ENCODE measurements at places on chromosomes 16 and 17.

DNA sequence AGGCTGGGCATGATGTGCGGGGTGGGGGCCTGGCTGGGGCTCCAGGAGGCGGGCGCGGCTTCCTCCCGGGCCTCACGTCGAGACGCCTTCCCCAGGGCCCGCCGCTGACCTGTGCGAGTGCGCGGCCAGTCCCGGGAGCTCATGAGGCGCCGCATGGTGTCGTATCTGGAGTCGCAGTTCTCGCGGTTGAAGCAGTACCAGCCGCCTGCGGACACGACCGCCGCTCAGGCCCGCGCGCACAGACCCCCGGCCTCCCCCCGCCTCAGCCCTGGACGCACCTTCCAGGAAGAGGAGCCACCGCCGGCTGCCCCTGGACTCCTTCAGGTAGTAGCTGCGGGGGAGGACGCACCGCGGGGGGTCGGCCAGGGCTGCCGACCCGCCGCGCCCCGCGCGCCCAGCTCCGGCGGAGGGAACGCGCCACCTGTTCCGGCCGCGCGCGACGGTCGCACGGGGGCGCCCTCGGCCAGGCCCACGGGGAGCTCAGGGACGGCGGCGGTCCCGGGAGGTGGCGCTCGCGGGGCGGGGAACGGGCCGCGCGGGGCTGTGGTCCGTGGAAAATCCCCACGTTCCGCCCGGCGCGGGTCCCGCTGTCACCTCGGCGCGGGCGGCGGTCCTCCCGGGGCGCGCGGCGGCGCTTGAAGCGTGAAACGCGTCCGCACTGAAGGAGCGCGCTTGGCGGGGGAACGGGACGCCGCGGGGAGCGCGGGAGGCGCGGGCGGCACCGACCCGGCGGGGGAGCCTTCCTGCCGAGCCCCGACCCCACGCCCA lies 1.4 kb downstream of the NOTUM start:
- no peak for DNase-seq

GRCh38 chr17:69059458-69060175 lies 1.1 kb downstream of the ABCA9 start:
- DNase-seq = no peak

- DNase-seq = no peak
Measured at GRCh38 chr17:13316657-13317056, 285.1 kb downstream of the HS3ST3A1 start.

- no peak for DNase-seq
Measured at GRCh38 chr16:72768591-72768990, 279.3 kb downstream of the ZFHX3 start.

GRCh38 chr17:2705263-2705662 lies 6.3 kb downstream of the CLUH start:
- DNase-seq = peak; percentile 23

DNA sequence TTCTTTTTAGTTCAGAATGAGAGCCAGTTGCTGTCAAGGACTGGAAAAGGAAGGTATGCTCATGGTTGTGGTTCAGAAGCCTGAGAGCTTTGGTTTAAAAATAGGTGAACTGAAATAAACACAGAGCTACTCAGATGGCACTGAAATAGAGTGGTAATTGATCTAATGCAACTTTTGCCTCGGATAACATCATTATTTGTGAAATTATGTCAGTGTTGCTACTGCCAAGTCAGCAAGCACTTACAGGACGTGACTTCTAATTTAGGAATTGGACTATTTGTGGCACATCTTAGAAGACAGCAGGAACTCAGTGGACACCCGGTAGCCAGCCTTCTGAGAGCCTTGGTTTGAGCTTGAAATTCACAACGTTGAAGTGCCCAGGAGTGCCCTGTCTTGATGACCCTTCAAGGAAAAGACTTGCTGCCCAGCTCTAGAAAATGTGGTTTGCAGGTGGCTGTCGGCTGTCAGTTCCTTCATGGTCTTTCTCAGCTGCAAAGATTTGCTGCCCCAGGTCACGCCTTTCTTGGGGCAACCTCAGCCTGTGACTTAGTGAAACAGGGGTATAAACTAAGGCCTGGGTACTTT lies 42.0 kb upstream of the XYLT1 start:
- no peak for DNase-seq

DNA sequence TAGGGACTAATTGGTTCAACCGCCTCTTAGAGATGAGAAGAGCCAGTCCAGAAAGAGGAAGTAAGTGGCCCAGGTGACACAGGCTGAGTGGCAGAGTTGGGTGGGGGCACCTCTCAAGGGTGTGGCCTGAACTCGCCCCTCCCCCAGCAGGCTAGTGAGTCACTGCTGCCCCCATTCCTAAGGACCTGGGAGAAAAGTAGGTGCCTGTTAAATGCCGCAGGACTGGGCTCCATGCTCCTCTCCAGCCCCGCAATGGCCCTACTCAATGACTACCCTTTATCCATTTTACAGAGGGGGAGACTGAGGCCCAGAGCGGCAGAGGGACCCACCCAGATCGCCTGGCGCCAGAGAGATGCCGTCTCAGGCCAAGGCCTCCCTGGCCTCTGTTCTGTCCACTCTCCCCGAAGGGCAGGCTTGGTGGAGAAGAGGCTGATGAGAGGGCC lies 8.1 kb downstream of the TMEM235 start:
- no peak for DNase-seq

GRCh38 chr16:48277158-48277557 lies 29.8 kb upstream of the ABCC11 start:
- no peak for DNase-seq

DNA sequence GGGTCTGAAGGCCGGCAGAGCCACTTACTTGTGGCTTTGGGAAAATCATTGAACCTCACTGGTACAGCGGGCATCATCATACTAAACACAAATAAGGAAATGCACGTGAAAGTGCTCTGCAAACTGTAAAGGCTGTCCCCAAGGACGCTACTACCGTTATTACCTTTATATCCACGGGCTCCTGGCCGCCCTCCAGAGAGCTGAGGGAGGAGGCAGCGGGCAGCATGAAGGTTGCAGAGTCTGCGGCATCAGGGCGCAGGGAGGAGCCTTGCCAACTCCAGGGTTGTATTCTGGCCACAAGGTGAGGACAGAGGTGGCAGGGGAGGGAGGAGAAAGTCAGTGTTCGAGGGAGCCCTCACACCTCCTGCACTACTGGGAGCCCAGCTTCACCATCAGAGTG lies 68.3 kb upstream of the GCSH start:
- DNase-seq = no peak

GRCh38 chr16:78984324-78984723 lies 616.2 kb downstream of the MAF start:
- no peak for DNase-seq

GRCh38 chr16:86225905-86226371 lies 284.4 kb upstream of the FOXF1 start:
- DNase-seq = no peak

DNA sequence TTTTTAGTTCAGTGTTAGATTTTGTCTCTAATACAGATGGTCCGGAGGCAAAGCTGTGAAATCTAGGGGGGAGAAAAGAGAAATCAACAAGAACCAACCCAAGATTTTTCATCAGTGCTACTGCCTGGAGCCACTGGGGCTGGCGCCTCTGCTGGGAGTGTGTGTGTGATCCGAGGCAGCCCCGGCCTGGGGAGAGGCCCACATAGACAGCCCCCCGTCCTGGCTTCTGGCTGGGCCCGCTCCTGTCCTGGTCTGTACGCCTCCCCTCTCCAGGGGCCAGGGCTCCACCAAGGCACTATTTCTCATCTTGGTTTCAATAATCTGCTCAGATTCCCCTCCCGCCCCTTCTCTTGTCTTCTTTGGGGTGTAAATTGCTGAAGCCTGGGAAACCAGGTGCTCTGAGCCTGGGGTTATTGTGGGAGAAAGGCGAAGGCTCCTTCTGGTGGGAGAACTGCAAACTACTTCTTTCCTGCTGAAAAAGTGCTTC lies 7.8 kb downstream of the BAHCC1 start:
- no peak for DNase-seq

DNA sequence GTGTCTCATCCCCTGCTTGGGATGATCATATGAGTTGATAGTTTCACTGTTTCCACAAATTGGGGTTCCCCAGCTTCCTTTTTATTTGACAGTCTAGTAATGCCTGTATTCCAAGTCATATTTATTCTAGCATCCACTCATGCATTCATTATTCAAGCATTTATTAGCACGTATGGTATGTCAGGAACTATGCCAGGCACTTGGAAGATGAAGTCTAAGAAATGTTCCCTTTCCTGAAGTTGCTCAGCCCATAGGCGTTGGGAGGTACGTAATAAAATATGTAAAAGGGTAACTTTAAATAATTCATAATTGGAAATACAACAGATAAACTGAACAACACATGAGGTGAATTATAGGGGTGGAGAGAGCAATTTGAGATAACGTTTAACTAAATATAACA lies 338.0 kb upstream of the MAF start:
- DNase-seq = no peak
